ENCODE measurements at places on chromosomes 11 and 22.
A peak's percentile ranks its signal among the peaks of the same experiment; 100 is the strongest.

DNA sequence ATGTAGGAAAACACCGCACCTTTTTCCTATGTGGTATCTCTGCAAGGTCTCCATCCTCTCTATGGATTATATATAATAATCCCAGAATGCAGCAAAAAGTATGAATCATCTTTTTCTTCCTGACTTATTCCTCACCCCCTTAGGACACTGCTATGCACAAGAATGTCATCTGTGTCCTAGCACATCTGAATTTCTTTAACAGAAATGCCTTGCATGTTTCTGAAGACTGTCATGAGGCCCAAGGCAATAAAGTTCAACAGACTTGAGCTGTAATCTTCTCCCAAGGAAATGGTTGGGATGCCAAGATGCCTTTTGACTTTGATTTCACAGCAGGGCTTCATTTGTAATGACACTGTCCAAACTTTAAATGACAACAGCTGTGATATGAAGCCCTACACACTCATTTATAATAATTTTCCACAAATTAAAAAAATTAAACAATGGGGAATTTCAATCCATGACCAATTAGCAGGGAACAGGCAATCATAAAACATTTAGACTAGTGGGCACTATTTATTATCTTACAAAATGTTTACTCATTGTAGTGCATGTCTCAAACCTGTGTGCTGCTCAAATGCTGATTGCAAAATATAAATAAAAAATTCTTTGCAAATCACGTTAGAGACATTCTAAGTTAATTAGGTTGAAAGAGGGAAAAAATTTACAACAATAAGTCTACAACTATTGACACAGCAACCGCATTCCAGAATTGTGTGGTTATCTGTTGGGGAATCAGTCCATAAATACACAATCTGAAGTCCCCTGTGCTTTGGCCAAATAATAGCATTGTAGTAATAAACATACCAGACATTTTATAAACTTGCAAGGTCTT, 242.3 kb downstream of the SWAP70 start:
- no peak for DNase-seq

GRCh38 chr22:24507716-24508115, 12.6 kb downstream of the UPB1 start:
- DNase-seq: no peak

GRCh38 chr11:115167456-115167855, 336.8 kb downstream of the CADM1 start:
- no peak for DNase-seq

DNA sequence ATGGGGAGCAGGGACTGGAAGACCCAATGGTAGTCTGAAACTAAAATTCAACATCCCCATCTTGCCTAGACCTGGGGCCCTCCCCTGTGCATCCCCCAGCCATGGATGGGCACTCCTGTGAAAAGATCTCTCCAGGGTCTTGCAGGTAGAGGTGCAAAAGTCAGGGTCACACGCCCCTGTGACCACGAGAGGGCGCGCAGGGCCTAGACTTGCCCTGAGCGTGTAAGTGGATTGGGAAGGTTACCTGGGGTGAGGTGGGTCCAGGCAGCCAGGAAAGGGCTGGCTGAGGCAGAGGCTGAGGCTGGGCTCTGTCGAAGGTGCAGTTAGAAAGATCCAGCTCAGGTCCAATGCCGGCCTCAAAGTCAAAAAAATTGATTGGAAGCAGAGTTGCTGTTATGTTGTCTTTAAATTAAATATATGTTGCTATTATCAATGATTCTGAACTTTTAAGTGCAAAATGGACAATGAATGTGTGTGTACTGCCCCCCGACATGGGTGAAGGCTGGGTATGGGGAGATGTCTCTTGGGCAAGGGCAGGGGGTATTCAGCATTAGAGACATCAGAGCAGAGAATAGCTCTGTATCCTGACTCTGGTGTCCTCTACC, 4.8 kb upstream of the POU2F3 start:
- peak; percentile 17 for DNase-seq

- DNase-seq: no peak
These were observed 6.9 kb upstream of the B3GNT6 start for GRCh38 chr11:77027275-77027674.

DNA sequence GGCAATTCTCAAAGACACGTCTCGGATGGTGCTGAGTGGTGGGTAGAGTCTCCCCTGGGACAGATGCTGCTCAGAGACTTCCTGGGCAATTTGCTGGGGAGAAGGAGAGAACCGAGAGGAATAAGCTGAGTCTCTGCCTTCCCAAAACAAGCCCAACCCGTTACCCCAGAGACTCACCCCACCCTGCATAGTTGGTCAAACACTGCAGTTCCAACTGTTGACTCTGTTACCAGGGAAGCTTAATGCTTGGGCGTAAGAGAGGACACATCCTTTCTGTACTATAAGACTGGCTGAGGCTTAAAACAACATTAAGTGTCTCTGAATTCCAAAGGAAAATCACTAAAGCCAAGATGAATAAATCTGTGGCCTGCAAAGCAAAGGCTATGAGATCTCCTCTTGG, 68.1 kb downstream of the CCDC81 start:
- DNase-seq: no peak

DNA sequence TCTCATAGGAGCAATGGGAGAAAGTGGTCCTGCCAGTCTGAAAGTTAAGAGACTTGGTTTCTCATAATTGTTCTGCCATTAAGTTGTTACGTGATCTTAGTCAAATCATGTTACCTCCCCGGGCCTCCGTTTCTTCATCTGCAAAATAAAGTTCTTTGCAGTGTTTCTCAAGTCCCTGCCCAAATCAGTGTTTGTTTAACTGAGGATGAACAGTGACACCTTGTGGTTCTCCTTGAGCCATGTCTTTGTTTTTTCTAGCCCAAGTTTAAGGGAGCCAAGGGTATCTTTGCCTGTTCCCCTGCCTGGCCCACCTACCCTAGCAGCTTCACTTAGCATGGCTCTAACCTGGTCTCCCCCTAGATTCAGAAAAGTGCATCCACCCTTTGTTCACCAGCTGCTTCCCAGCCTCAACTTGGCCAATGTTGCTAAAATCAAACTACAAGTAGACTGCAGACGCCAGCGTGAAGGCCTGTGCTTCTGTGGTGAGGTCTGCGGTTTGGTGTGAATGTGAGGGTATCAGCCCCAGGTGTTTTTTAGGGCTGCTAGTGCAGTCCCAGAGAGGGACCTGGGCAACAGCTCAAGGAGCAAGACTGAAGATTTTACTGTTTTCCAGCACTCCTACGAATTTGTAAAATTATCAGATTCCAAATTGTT, 35.5 kb downstream of the FZD4 start:
- no peak for DNase-seq
